ENCODE measurements at places on chromosomes 2 and 18.

GRCh38 chr2:174331595-174332216 lies 3.0 kb upstream of the SP9 start:
- DNase-seq, result no peak

DNA sequence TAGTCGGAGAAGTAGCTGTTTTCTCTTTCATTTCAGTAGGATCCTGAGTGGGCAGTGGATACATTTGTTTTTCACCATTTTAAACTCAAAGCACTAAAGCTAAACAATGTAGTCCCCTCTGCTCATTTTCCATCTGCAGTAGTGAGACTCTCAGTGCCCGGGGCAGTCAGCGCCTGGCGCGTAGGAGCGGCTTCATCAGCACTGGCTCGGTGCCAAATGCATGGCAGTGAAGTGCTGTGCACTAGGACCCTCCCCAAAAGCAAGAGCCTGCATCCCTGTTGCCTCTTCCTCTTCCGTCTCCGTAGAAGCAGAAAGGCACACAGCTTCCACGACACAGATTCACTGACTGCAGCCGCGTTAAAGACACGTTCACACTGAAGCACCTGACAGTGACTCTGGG lies 19.0 kb upstream of the ESPNL start:
- no peak for DNase-seq

- DNase-seq, result no peak
Measured at GRCh38 chr2:236813766-236814165, 244.1 kb downstream of the ACKR3 start.

DNA sequence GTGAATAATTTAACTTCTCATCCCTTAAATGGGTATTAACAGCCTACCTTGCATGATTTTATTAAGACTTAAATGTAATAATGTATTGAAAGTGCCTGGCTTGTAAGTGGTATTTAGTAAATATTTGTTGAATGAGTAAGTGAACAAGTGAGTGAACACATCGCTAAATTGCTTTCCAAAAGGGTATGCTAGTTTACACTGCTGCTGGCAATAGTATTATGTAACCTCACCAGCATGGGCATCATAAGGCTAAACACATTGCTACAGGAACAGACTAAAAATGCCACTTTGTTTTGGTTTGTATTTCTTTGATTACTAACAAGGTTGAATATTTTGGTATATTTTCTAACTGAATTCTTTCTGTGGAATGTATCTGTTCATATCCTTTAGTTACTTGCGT lies 9.8 kb downstream of the WDR43 start:
- no peak for DNase-seq

DNA sequence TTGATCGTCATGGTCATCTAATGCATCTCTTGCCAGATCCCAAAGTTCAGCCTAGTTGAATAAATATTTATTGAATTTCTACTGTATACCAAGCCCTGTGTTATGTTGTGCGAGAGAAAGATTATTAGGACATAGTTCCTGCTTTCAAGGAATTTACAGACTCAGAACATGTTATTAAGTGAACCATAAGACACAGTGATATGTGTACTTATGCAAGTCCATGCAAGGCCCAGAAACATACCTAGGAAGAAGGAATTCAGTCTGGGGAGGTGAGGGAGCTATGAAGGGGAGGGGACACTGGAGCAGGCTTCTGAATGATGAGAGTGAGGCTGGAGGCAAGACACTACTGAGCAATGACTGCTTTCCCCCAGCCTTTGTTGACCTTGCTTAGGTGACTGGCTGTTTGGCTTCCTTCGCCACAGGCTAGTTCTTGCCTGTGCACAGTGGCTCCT lies 81.4 kb downstream of the ACAA2 start:
- DNase-seq, result no peak

- no peak for DNase-seq
Measured at GRCh38 chr2:70310899-70311298, 9.0 kb upstream of the FAM136A start.

DNA sequence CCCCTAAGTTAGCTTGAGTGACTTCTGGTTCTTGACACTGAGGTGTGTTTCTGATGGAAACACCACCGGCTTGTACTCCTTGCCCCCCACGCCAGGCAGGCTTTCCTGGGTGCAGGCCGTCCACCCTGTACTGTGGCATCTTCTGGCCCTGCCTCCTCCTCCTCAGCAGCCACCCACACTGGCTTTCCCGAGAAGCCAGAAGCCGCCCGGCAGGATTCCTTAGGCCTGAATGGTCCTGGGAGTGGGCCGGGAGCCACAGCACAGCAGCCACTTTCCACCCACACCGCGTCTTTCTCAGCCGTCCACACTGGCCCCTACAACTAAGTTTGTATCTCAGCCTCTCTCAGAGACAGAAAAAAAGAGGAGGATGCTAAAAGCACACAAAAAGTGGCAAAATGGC lies 2.1 kb upstream of the HSBP1L1 start:
- DNase-seq, result no peak

DNA sequence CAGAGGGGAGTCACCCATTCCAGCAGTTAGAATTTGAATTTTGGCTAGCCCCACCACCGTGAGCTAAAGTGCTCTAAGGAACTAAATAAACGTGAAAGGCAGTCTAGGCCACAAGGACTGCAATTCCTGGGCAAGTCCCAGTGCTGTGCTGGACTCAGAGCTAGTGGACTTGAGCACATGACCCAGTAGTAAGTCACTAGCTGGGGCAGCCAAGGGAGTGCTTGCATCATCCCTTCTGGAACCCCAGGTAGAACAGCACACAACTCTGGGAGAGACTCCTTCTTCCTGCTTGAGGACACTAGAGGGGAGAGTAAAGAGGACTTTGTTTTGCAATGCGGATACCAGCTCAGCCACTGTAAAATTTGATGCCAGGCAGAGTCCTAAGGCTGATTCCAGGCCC lies 672.2 kb downstream of the CPS1 start:
- DNase-seq, result no peak

- DNase-seq, result no peak
Measured at GRCh38 chr2:181394741-181395437, 62.3 kb upstream of the ITGA4 start.

DNA sequence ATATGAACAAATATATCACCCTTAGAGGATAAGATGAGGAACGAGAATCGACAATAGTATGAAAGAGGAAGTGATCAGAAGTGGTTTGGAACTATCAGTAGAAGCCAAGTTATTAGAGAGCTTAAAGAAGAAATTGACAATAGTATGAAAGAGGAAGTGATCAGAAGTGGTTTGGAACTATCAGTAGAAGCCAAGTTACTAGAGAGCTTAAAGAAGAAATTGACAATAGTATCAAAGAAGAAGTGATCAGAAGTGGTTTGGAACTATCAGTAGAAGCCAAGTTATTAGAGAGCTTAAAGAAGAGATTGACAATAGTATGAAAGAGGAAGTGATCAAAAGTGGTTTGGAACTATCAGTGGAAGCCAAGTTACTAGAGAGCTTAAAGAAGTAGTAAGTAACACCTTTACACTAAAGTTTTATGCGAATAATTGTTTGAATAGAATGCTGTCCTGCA lies 175.5 kb downstream of the ZNF407 start:
- DNase-seq, result no peak

DNA sequence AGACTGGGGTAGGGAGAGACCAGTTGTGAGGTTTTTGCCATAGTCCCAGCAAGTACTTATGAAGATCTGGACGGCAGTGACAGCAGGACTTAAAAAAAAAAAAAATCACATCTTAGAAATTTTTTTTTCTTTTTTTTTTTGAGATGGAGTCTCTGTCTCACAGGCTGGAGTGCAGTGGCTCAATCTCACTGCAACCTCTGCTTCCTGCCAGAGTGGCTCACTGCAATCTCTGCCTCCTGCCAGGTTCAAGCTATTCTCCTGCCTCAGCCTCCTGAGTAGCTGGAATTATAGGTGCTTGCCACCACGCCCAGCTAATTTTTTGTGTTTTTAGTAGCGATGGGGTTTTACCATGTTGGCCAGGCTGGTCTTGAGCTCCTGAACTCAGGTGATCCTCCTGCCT lies 22.4 kb upstream of the STAT4 start:
- DNase-seq, result no peak

DNA sequence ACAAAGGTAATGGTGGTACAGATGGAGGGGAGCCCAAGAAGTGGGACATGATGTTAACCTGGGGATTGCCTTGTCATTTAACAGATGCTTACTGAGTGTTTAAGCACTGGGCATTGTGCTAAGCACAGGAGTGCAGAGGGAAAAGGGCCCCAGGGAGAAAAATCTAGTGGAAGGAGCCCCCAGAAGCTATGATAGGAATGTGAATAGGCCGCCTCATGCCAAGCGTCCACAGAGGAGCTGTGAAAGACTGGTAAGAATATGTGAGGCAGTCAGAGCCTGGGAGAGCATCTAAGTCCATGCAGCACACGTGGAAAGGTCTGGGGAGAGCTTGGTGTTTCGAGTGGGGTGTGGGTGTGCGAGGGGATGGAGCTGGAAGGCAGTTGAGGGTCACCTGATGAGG lies 5.5 kb downstream of the ZNF532 start:
- DNase-seq, result no peak

- DNase-seq, result no peak
Measured at GRCh38 chr2:236674238-236674637, 104.6 kb downstream of the ACKR3 start.

- no peak for DNase-seq
Measured at GRCh38 chr2:156158808-156159207, 173.7 kb downstream of the NR4A2 start.

- peak; percentile 45 for DNase-seq
Measured at GRCh38 chr18:11851806-11852337, 659 bp downstream of the CHMP1B start.

DNA sequence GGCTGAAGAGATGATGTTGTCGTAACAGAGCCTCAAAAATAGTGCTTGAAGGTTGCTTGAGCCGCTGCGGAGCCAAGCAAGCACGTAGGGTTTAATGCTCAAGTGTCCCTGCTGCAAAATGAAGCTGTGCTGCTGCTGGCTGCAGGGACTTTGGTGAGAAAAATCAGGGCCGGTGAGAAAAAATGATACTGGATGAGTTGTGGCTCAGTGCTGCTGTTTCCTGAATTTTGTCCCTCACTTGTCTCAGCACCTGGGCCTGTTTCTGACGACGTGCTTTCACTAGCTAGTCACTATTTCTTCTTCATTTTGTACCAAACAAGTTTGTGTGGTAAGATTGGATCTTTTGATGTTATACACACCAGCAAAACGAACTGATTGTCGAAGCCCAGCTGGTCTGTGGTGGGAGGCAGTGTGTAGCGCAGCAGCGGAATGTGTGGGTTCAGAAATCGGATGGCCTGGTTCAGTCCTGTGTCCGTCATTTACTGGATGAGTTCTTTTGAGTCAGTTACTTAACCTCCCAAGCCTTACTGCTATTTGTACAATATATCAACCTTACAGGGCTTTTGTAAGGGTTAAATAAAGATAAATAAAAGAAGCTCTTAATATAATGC lies 172.8 kb upstream of the FOSL2 start:
- DNase-seq, result no peak

GRCh38 chr2:26756337-26756736 lies 7.7 kb upstream of the SLC35F6 start:
- DNase-seq, result no peak

- DNase-seq, result no peak
Measured at GRCh38 chr2:19769513-19769912, 132.3 kb downstream of the TTC32 start.

Measured in effector memory CD4-positive, alpha-beta T cell (primary cell).